ENCODE measurements at places on chromosomes 7 and 10. TPM values are rescaled to one million over a fixed set of nuclear protein-coding genes. Genes with fewer than 3 reads are reported as not detected.
A peak's percentile ranks its signal among the peaks of the same experiment; 100 is the strongest.

The OPN1SW gene
- total RNA-seq, result not detected

GRCh38 chr10:79189853-79190435 is 121.2 kb downstream of the ZMIZ1 start:
- H3K27ac ChIP-seq, result no peak overlapping the region
- no peaks in the 10 kb centered on the region for H3K36me3 ChIP-seq
- DNase-seq, result no peak
- H3K27me3 ChIP-seq, result no peaks in the 10 kb centered on the region
- no peak overlapping the region for H3K4me3 ChIP-seq
- H3K4me1 ChIP-seq, result no peaks in the 10 kb centered on the region

DNA sequence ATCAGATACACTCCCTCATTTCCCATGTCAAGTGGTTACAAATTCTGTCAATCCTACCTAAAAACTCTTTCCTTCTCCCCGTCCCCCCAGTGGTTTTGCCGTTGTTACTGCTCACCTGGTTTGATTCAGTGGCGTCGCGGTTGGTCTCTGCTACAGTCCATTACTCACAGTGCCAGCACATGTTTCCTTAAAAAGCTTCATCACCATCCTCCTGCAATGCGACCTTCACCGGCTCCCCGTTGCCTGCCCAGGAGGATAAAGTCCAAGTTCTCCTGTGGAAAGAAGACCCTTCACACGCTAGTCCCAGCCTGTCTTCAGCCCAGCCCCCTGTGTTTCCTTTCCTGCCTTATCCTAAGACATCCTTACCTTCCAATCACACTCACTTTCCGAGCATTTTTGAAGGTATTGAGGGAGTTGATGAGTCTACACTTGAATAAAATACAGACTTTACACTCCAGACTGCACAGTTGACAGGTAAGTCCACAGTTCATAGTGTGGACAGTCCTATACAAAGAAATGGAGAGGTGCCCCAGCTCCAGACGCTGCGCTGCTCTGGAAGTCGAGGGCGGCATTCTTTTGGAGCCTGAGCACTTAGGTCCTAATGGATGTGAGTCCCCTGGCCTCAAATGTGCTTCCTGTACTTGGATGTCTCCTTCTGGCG is 3.4 kb upstream of the LARP4B start:
- no peaks in the 10 kb centered on the region for H3K27me3 ChIP-seq
- peaks cover 9% of the 10 kb centered on the region for H3K4me1 ChIP-seq
- no peak overlapping the region for H3K4me3 ChIP-seq
- no peak overlapping the region for H3K27ac ChIP-seq
- H3K36me3 ChIP-seq, result no peaks in the 10 kb centered on the region
- DNase-seq, result no peak

DNA sequence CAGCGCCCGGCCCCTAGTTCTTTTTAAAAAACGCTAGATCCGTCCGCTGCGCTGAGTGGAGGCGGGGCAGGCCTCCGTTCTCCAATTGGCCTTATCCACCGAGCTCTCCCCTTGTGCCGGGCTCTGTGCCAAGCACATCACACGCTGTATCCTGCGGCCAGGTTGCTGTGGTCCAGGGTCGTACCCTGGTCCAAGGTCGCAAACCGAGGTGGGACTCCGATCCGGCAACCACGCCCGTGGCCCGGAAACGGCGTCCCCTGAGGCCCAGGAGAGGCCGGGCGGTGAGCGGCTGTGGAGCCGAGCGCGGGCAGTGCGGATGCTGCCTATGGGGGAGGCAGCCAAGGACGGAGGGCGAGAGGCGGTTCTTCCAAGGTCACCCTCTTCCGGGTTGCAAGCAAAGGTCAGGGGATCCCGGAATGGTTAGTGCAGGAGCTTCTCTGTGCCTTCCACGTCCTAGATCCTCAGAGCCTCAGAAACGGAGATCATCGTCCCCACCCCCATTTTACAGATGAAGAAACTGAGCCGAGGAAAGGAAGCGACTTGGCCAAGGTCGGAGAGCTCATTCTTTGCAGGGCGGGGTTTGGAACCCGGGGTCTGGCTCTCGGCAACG is 72.4 kb upstream of the LRRC4 start:
- H3K27me3 ChIP-seq, result peaks cover 9% of the 10 kb centered on the region
- H3K36me3 ChIP-seq, result no peaks in the 10 kb centered on the region
- peaks cover 9% of the 10 kb centered on the region for H3K4me1 ChIP-seq
- no peak for DNase-seq
- H3K4me3 ChIP-seq, result peak overlapping the region; percentile 40

All from A673 (cell line).